ENCODE measurements at places on chromosomes 11 and 22. TPM values are rescaled to one million over a fixed set of nuclear protein-coding genes. Genes with fewer than 3 reads are reported as not detected.

ZFP91 gene
- 44.3 TPM for total RNA-seq

CALCA gene
- total RNA-seq, result not detected

DBX1 gene
- 0.29 TPM for total RNA-seq

TBC1D22A gene
- 23.0 TPM for total RNA-seq

MS4A4A gene
- not detected for total RNA-seq

PTPRJ gene
- total RNA-seq, result 2.4 TPM

WNT7B gene
- 0.37 TPM for total RNA-seq

TMEM86A gene
- total RNA-seq, result 5.4 TPM

TYMP gene
- 1.2 TPM for total RNA-seq

TRIM51 gene
- total RNA-seq, result 0.37 TPM

GRCh38 chr11:22703591-22703990, 37.2 kb downstream of the GAS2 start:
- DNase-seq, result no peak
- peak overlapping the region; percentile 92 for H3K27ac ChIP-seq
- H3K27me3 ChIP-seq, result peaks cover 2% of the 10 kb centered on the region

DNA sequence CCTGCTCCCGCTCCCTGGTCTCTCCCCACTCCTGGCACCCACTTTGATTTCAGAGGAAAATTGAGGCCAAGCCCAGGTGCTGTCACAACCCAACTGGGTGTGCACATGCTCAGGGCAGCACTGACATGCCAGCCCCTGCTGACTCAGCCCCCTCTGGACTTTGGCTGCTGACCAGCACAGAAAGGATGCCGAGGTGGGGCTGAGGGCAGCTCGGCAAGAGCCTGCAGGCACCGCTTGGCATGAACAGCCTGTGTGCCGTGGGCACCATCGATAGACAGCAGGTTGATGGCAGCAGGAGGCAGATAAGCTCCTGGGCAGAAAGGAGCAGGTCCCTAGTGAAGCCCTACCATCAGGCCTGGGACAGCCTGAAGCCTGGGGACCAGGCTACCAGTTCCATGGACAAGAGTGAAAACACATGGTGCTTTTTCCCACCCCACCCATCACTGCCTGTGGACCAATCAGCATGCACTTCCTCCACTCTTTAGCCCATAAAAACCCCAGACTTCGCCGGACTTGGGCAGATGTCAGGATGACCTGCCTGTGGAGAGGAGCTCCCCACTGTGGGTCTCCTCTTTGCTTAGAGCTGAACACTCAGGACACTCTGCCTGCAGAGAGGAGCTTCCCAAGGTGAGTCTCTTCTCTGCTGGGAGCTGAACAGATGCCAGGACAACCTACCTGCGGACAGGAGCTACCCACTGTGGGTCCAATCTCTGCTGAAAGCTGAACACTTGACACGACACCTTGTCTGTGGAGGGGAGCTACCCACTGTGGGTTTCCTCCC, 832.3 kb downstream of the DLG2 start:
- no peak overlapping the region for H3K4me3 ChIP-seq
- H3K27me3 ChIP-seq, result peaks cover 2% of the 10 kb centered on the region
- H3K4me1 ChIP-seq, result no peaks in the 10 kb centered on the region
- no peaks in the 10 kb centered on the region for H3K36me3 ChIP-seq
- DNase-seq, result no peak

DNA sequence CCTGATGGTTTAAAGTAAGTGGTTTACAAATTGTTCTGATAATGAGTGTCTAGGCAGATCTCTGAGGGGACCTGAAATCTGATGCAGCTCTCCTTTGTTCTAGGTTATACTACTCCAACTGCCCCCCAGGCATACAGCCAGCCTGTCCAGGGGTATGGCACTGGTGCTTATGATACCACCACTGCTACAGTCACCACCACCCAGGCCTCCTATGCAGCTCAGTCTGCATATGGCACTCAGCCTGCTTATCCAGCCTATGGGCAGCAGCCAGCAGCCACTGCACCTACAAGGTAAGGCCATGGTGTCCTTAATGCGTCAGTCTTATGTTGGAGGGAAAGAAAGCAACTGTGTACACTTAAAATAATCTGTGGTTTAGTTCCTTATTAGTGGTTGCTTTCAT, 9.9 kb downstream of the EWSR1 start:
- no peaks in the 10 kb centered on the region for H3K36me3 ChIP-seq
- no peak for DNase-seq
- peaks cover 6% of the 10 kb centered on the region for H3K4me1 ChIP-seq
- H3K4me3 ChIP-seq, result no peak overlapping the region

- no peak overlapping the region for H3K4me3 ChIP-seq
- H3K4me1 ChIP-seq, result no peaks in the 10 kb centered on the region
Observed at GRCh38 chr22:39246690-39247332, 2.0 kb upstream of the PDGFB start.

GRCh38 chr22:48264586-48264985, 1502.1 kb downstream of the TBC1D22A start:
- peaks cover 9% of the 10 kb centered on the region for H3K27me3 ChIP-seq
- DNase-seq, result no peak
- peaks cover 20% of the 10 kb centered on the region for H3K36me3 ChIP-seq
- H3K27ac ChIP-seq, result no peak overlapping the region
- no peak overlapping the region for H3K4me3 ChIP-seq
- no peaks in the 10 kb centered on the region for H3K4me1 ChIP-seq

GRCh38 chr22:30265823-30266444, 717 bp downstream of the OSM start:
- H3K4me3 ChIP-seq, result no peak overlapping the region
- no peaks in the 10 kb centered on the region for H3K36me3 ChIP-seq
- H3K4me1 ChIP-seq, result peaks cover 4% of the 10 kb centered on the region
- no peak overlapping the region for H3K27ac ChIP-seq
- no peak for DNase-seq

- no peak for DNase-seq
- H3K27me3 ChIP-seq, result peaks cover 2% of the 10 kb centered on the region
- H3K36me3 ChIP-seq, result no peaks in the 10 kb centered on the region
Observed at GRCh38 chr11:118418766-118419165, 17.4 kb downstream of the ATP5MG start.

GRCh38 chr22:20299746-20300136, 20.1 kb downstream of the DGCR6L start:
- H3K4me1 ChIP-seq, result no peaks in the 10 kb centered on the region
- H3K36me3 ChIP-seq, result no peaks in the 10 kb centered on the region
- no peak for DNase-seq
- peaks cover 13% of the 10 kb centered on the region for H3K27me3 ChIP-seq
- no peak overlapping the region for H3K27ac ChIP-seq

- H3K4me3 ChIP-seq, result no peak overlapping the region
- H3K4me1 ChIP-seq, result peaks cover 19% of the 10 kb centered on the region
- DNase-seq, result no peak
- H3K36me3 ChIP-seq, result peaks cover 7% of the 10 kb centered on the region
- H3K27ac ChIP-seq, result no peak overlapping the region
Observed at GRCh38 chr22:28241656-28242290, 322.7 kb upstream of the PITPNB start.

- no peak overlapping the region for H3K27ac ChIP-seq
- peaks cover 8% of the 10 kb centered on the region for H3K4me1 ChIP-seq
- H3K4me3 ChIP-seq, result no peak overlapping the region
- peaks cover 9% of the 10 kb centered on the region for H3K27me3 ChIP-seq
- no peaks in the 10 kb centered on the region for H3K36me3 ChIP-seq
- DNase-seq, result no peak
Observed at GRCh38 chr11:95920460-95921105, 3.3 kb downstream of the MTMR2 start.

GRCh38 chr11:46366260-46366659, 15.2 kb upstream of the MDK start:
- no peak overlapping the region for H3K4me3 ChIP-seq
- peaks cover 39% of the 10 kb centered on the region for H3K4me1 ChIP-seq
- no peak for DNase-seq
- peaks cover 12% of the 10 kb centered on the region for H3K27me3 ChIP-seq
- H3K36me3 ChIP-seq, result no peaks in the 10 kb centered on the region
- no peak overlapping the region for H3K27ac ChIP-seq

DNA sequence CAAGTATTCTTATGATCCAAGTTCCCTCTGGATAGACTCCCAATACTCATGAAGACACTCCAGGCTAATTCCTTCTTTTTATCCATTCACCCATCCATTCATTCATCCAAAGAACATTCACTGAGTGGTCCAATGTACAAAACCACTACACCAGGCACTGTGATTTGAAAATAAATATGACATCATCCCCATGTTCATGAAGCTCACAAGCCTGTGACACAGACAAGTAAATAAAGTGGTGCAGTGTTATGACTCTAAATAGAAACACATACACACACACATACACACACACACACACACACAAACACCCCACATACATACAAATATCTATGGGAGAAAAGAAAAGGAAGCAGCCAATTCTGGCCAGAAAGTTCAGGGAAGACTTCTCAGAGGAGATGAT, 35.5 kb downstream of the MTMR2 start:
- no peak for DNase-seq
- H3K36me3 ChIP-seq, result no peaks in the 10 kb centered on the region
- no peaks in the 10 kb centered on the region for H3K4me1 ChIP-seq

- no peak overlapping the region for H3K27ac ChIP-seq
- peaks cover 5% of the 10 kb centered on the region for H3K27me3 ChIP-seq
- H3K36me3 ChIP-seq, result no peaks in the 10 kb centered on the region
- DNase-seq, result no peak
Observed at GRCh38 chr22:27108425-27109114, 451.2 kb downstream of the MIAT start.

GRCh38 chr22:43625242-43625641, 186.9 kb downstream of the EFCAB6 start:
- no peaks in the 10 kb centered on the region for H3K4me1 ChIP-seq
- H3K27ac ChIP-seq, result no peak overlapping the region
- peaks cover 6% of the 10 kb centered on the region for H3K36me3 ChIP-seq
- H3K27me3 ChIP-seq, result peaks cover 4% of the 10 kb centered on the region
- DNase-seq, result no peak

DNA sequence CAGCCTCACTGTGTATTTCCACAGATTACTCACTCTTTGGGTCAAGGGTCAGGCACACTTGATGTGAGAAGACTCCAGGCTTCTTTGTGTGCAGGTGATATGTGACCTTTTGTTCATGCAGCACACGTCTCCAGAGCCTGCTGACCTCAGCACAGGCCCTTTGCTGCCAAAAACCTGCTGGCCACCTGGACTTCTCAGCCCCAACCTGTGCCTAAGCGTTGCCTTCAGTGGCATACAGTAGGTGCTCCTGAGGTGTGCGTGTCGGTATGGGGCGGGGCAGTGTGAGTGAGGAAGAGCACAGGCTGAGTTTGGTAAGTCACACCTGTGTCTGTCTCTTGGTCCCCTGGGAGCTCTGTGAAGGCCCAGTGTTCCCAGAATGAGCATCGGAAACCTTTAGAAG, 58.1 kb downstream of the WNT11 start:
- no peaks in the 10 kb centered on the region for H3K36me3 ChIP-seq
- H3K4me1 ChIP-seq, result peaks cover 3% of the 10 kb centered on the region
- H3K4me3 ChIP-seq, result no peak overlapping the region
- peaks cover 8% of the 10 kb centered on the region for H3K27me3 ChIP-seq
- DNase-seq, result no peak

- H3K27ac ChIP-seq, result no peak overlapping the region
- peaks cover 2% of the 10 kb centered on the region for H3K27me3 ChIP-seq
- no peak for DNase-seq
- H3K4me3 ChIP-seq, result no peak overlapping the region
- H3K36me3 ChIP-seq, result peaks cover 21% of the 10 kb centered on the region
Observed at GRCh38 chr22:35192129-35192918, 65.0 kb upstream of the HMGXB4 start.

DNA sequence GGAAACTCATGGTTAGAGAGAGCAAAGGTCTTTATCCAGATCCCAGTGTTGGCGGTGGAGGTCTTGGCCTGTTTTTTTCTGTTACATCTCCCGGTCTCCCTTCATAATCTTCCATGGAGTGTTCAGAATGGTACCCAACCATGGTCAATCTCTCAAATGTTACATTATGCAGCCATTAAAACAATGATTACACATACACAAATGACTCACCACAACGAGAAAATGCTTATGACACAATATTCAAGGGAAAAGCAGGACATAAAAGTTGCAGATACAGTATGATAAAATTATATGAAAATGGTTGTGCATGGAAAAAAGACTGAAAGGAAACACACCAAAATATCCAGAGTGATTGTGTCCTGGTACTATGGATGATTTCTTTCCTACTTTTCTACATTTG, 17.8 kb upstream of the CSNK1E start:
- peaks cover 6% of the 10 kb centered on the region for H3K27me3 ChIP-seq
- H3K36me3 ChIP-seq, result no peaks in the 10 kb centered on the region
- no peak overlapping the region for H3K27ac ChIP-seq
- no peak for DNase-seq
- H3K4me3 ChIP-seq, result peak overlapping the region; percentile 63
